ENCODE measurements at places on chromosomes 7 and 10.
A peak's percentile ranks its signal among the peaks of the same experiment; 100 is the strongest.

DNA sequence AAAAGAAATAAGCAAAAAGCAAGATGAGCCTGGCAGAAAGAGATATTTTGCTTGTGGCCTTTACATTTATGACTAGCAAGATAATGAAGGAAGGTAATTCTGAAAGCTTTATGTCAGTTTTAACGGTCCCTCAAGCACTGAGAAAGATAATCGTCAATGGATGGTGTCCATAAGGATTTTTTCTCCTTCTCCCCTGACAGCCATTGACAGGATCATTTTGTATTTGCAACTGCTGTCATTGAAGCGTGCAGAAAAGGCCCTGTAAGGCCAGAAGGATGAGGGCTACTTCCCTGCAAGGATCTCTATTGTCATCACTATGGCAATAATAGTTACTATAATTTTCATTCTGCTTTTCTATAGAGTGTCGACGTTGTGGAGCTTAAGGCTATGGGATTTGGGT, 994 bp upstream of the LRGUK start:
- DNase-seq: no peak

DNA sequence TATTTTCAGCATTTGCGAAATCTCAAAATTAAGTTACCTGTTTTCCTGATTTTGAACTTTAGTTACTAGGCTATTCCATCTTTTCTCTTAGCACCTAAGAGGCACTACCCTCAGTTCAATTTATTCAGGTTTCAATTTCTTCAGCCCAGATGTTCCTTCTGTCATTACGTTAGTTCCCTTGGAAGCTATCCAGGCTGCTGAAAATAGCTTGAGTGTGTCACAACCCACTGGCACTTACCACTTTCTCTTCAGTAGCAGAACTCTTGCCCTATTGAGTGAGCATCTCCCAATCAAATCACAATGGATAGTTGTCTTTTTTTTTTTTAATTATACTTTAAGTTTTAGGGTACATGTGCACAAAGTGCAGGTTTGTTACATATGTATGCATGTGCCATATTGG, 332.7 kb upstream of the LRGUK start:
- no peak for DNase-seq

- peak; percentile 34 for DNase-seq
Observed at GRCh38 chr7:115183431-115184057, 261.6 kb downstream of the MDFIC start.

- no peak for DNase-seq
Observed at GRCh38 chr7:5417106-5418071, 6.2 kb downstream of the TNRC18 start.

DNA sequence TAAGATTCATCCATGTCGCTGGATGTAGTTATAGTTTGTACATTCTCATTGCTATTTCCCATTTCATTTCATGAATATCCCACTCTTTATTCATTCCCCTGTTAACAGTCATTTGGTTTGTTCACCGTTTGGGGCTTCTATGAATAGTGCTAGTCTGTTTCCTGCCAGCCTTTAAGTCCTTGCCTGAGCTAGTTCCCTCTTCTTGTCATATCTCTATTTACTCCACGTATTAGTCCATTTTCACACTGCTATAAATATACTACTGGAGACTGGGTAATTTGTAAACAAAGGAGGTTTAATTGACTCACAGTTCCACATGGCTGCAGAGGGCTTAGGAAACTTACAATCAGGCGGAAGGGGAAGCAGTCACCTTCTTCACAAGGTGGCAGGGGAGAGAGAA, 56.2 kb downstream of the PLCE1 start:
- no peak for DNase-seq

- DNase-seq: no peak
Observed at GRCh38 chr10:43728425-43728824, 79.7 kb upstream of the ZNF32 start.

DNA sequence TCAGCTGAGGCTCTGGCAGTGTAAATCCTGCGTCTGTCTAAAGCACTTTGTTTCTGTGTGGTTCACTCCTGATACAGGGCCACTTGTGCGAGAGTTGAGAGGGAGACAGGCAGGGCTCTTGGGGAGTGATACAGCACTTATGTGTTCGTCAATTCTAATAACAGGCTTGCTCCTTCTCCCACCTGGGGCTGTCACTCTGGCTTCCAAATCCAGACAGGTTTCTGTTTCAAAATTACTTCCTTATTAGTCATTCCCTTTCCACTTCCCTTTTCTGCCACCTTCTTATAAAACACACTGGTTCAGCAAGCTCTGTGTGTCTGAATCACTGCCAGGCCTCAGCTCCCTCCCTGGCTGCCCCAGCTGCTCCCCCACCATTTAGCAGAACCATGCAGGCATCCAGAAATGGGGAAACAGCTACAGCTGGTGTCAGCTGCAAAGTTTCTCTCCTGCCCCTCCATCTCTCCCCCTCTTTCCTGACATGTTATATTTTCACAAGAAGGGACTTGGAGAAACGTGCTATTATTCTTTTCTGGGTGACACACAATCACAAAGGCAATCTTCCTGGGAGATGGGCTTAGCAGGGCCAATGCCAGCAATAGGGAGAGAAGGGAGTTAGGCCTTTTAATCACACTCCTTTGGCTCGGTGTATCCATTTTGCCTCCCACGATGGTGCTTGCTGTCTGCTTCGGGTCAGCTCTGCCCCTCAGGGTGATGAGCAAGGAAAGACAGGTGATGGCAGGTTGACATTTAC, 58.4 kb upstream of the ZNRF2 start:
- DNase-seq: peak; percentile 98

DNA sequence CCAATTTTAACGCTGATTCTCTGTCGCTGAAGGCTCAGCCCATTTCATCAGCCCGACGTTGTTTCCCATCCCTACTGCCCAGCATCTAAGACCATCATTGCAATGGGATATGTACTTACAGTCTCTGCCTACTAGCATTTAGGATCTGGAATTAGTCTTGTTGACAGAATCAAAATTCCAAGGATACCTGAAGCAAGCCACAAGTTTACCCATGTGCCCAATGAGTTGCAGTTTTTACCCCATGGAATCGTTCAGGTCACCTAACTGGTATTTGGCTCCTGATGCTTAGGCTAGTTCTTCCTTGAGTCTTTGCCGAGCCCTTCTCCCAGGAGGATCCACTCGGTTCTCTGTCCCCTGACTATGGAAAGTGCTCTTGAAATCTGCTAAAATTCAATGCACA, 276.8 kb downstream of the DNAJB9 start:
- no peak for DNase-seq

GRCh38 chr10:43981232-43981631, 332.6 kb upstream of the ZNF32 start:
- peak; percentile 42 for DNase-seq

DNA sequence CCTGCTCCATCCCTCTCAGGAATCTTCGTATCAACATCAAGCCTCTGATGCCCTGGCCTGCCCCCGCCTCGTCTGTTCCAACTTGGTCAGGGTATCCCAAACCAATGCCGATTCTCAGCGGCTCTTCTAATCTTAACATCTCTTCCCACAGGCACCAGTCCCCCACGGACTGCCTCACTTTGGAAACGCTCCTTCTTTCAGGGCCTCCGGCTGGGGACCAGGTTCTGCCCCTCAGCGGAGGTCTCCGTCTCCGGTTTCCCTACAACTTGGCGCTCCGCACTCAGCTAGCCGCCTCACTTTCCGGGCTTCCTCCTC, 488 bp downstream of the ABCF2 start:
- no peak for DNase-seq

- DNase-seq: no peak
Observed at GRCh38 chr10:31467791-31468535, 148.9 kb downstream of the ZEB1 start.

DNA sequence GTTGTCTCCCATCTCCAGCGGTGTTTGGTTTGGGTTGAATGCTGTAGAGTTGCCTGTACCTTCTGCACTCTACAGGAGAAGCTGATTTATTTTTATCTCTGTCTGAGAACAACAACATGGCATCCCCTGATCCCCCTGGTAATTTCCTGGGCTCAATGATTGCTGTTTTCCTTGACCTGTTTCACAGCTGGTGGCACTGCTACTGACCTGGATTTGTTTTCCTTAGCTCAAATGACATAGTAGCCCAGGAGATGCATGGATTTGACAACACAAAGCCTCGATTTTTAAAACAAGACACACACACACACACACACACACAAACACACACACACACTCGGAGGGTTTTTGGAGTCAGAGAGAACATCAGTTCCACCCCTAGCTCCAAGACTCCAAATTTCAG, 301.6 kb downstream of the NRG3 start:
- DNase-seq: no peak

- no peak for DNase-seq
Observed at GRCh38 chr7:95397381-95397780, 1.2 kb upstream of the PON3 start.

DNA sequence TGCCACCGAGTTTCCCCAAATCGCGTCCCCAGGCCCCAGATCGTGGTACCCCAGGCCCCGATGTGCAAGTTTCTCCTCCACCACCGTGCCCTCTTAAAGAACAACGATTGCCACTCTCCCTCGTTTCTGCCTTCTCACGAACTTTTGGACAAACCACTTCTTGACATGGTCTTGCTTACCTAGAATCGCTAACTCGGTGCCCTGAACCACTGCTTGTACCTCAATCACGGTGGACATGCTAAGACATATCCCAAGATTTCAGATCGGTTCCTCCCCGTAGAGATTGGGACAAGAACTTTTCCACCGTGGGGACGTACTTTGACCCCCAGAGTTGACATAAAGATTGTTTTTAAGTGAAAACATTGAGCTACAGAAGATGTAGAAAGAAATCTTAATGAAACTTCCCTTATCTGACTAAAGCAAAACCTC, 477 bp upstream of the ZC3HAV1 start:
- no peak for DNase-seq

- DNase-seq: no peak
Observed at GRCh38 chr7:152093717-152094116, 68.2 kb downstream of the GALNT11 start.

- DNase-seq: no peak
Observed at GRCh38 chr10:18523025-18523424, 128.4 kb downstream of the NSUN6 start.

GRCh38 chr7:1938788-1939433, 268.8 kb downstream of the ELFN1 start:
- peak; percentile 78 for DNase-seq

DNA sequence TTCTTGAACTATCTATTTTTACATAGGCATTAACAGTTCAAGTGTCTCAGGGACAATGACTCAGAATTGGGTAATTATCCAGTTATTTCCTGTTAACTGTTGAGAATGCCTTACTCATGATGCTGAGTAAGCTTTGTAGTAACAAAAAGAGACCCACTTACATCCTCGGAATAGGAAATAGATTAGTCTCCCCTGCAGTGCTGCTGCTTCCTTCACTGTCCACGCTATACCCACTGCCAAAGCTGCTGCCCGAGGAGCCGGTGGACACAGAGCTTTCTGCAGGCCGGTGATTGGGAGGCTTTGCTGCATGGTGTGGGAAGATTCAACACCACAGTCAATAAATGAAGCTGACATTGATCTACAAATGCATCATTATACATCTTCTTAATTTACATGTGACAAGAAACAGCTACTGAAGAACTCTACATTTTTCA, 357.1 kb downstream of the PCLO start:
- no peak for DNase-seq

- no peak for DNase-seq
Observed at GRCh38 chr7:25913598-25914224, 238.3 kb upstream of the NFE2L3 start.

DNA sequence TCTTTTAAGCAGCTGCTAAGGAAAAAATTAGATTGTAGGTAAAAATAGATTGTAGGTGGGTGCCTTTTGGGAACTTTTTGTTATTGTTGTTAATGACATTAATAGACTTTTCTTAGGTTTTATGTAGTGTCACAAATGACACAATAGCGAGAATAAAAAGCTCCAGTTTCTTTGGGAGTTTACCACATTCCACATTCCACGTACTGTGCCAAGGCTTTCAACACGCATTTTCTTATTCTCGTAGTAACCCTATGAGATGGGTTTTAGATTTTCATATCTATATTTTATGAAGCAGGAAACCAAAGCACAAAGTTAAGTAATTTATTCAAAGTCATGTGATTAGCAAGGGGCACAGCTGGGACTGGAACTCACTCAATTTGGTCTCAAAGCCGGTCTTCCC, 103.8 kb downstream of the XRCC2 start:
- DNase-seq: no peak

- DNase-seq: no peak
Observed at GRCh38 chr7:46449743-46450142, 528.7 kb upstream of the IGFBP3 start.

DNA sequence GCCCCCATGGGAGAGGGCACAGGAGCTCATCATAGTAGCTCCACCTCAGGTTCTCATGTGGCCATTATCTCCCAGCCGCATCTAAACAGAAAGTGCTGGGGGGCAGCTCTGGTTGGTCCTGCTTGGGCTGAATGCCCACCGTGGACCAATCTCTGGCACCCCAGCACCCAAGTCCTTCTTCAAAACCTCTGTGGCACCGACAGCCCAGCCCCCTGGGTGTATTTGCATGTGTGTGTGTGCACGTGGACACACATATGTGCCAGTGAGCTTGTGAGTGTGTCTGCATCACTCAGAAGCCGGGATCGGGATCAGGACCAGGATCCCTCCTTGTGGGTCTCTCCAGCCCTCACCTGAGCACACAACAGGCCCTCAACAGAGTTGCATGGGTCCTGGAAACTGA, 68.2 kb downstream of the ALOX5 start:
- no peak for DNase-seq

DNA sequence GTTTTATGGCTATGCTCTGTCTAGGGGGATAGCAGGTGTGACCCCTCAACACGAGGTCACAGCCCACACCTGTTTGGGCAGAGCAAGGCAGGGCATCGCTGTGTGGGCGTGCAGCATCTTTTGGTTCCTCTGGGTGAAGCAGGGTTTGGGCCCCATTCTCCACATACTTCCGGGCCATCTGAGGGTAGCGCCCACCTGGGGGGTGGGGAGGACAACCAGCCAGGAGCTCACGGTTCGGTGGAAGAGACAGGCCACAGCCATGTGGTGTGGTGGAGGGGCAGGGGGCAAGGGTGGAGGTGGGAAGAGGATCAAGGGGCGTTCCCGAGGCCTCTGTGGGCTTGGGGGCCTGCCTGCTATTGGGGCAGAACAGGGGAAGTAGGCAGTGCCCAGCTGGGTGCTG, 2.4 kb downstream of the SH2B2 start:
- DNase-seq: no peak

GRCh38 chr7:21771266-21771665, 174.4 kb downstream of the CDCA7L start:
- no peak for DNase-seq

DNA sequence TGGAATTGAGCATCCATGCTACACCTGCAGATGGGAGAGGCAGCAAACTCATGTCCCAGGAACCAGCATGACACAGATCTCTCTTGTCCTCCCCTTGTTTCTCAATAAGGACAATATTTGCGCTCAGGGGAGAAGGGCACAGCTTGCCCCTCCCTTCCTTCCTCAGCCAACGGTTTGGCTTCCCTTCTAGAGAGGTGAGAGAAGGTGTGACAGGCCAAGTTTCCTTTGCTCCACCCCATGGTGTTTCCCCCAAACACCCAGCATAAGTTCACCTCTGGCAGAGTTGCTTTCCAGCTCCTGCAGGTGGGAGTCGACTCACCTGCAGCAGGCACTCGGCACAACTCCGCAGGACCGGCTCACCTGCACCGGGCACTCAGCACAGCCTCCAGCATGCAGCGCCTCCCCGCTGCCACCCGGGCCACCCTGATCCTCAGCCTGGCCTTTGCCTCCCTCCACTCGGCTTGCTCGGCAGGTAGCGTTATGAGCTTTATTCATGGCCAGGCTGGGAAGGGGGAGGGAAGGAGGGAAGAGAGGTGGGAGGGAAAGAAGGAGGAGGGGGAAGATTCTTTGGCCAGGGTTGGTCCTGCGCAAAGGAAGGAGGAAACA, at the start of the genes ATP6V0A4 and TMEM213:
TSS of gene ATP6V0A4 (minus strand) at position 482 of the 606 bp plus-strand sequence. CDS start 26,949 bp downstream, outside the sequence.
TSS of gene TMEM213 (plus strand) at position 280 of the 606 bp plus-strand sequence. CDS start at position 391, 111 bp downstream.
- DNase-seq: no peak

GRCh38 chr10:118457824-118458428, 115.8 kb upstream of the FAM204A start:
- DNase-seq: no peak
